ENCODE measurements at places on chromosomes 11 and 22. TPM values are rescaled to one million over a fixed set of nuclear protein-coding genes. Genes with fewer than 3 reads are reported as not detected.
A peak's percentile ranks its signal among the peaks of the same experiment; 100 is the strongest.

Gene CXCR5
- not detected for total RNA-seq

Gene DEFB131B
- total RNA-seq, result not detected

Gene ZNF143
- total RNA-seq, result 36.6 TPM

Gene BIK
- total RNA-seq, result not detected

Gene SEC14L2
- 20.6 TPM for total RNA-seq

- no peaks in the 10 kb centered on the region for H3K4me1 ChIP-seq
- no peak overlapping the region for H3K27ac ChIP-seq
- H3K27me3 ChIP-seq, result no peaks in the 10 kb centered on the region
- no peak overlapping the region for H3K4me3 ChIP-seq
- no peaks in the 10 kb centered on the region for H3K36me3 ChIP-seq
- DNase-seq, result no peak
Observed at GRCh38 chr22:22355096-22355834, 110.7 kb downstream of the VPREB1 start.

- no peak overlapping the region for H3K27ac ChIP-seq
- peak; percentile 67 for DNase-seq
- H3K4me1 ChIP-seq, result no peaks in the 10 kb centered on the region
- no peak overlapping the region for H3K4me3 ChIP-seq
- H3K36me3 ChIP-seq, result no peaks in the 10 kb centered on the region
- no peaks in the 10 kb centered on the region for H3K27me3 ChIP-seq
Observed at GRCh38 chr22:46862418-46863324, 100.2 kb downstream of the TBC1D22A start.

DNA sequence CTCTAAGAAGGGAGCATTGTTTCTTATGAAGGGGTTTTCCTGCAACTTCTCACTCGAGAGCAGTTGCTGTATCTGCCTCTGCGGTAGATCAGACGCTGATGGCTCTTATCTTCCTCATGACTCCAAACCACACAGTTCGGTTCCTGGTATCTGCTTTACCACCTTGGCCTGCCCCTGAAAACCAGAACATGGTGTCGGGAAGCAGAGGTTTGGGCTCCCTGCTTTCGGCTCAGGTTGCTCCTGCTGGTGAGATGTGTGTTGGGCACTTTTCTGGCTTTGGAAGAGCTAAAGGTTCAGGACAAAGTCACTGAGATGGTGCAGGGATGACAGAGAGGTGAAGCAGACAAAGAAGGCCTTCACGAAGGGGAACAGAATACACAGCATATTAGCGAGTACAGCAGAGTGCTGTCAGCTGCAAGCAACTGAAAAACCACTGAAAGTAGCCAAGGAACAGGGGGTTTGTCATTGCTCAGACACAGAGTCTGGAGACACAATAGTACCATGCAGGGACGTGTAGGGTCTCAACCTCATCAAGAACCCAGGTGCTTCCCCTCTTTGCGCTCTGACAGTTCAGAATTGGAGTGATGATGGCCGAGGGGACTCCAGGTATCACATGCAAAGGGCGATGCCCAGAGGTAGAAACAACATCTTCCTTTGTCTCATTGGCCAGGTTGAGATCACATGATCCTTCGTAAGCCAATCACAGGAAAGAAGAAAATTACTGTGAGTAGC is 11.9 kb upstream of the CSF2RB start:
- H3K4me1 ChIP-seq, result no peaks in the 10 kb centered on the region
- H3K4me3 ChIP-seq, result no peak overlapping the region
- no peaks in the 10 kb centered on the region for H3K36me3 ChIP-seq
- no peak for DNase-seq
- no peaks in the 10 kb centered on the region for H3K27me3 ChIP-seq
- H3K27ac ChIP-seq, result no peak overlapping the region

Data from vagina (tissue), 2 donors.